NCI-H526 (cell line): ENCODE measurements at places on chromosomes 6 and 20.

DNA sequence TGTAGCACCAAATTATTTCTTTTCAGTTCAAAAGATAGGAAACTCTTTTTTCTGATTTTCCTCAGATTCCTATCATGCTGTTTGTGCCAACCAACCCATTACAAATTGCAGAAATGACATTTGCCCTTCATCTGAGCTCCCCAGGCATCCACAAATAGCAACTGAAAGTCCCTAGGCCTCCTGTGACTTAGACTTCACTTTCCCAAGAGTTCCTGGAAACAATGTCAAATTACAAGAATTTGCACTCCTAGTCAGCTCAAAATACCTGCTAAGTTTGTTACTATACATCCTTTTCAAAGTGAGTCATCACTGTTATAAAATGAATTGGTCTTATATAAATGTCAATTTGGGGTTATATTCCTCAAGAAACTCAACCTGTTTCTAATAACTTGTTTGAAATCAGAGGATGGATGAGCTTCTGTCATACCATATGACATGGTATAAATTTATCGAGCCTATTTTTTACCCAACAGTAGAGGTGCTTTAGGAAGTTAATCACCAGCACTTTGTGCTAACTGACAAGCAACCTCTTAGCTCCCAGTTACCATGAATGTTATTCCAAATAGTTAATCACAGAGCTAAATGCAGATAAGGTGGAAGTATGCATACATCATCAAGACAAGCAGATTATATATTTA lies 256.5 kb downstream of the HACE1 start:
- no peak for DNase-seq

GRCh38 chr6:54244430-54244829 lies 63.8 kb upstream of the TINAG start:
- no peak for DNase-seq

DNA sequence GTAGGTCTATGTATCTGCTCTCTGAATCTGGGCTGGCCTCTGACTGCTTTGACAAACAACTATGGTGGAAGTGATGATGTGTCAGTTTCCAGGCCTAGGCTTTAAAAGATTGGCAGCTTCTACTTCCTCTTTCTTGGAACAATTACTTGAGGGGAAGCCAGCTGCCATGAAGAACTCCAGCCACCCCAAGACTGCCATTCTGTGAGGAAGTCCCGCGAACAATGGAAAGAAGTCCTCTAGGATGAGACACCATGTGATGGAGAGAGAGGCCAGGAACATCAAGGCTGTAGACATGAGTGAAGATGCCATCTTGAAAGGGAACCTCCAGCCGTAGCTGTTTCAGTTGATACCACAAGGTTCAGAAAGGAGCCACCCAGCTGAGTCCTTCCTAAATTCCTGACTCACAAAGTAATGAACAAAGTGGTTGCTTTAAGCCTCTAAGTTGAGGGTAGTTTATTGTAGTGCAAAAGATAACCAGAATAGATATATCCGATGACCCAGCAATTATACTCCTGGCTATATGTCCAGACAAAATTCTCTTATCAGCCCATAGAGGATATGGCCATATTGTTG lies 15.3 kb upstream of the TCF15 start:
- DNase-seq: no peak

DNA sequence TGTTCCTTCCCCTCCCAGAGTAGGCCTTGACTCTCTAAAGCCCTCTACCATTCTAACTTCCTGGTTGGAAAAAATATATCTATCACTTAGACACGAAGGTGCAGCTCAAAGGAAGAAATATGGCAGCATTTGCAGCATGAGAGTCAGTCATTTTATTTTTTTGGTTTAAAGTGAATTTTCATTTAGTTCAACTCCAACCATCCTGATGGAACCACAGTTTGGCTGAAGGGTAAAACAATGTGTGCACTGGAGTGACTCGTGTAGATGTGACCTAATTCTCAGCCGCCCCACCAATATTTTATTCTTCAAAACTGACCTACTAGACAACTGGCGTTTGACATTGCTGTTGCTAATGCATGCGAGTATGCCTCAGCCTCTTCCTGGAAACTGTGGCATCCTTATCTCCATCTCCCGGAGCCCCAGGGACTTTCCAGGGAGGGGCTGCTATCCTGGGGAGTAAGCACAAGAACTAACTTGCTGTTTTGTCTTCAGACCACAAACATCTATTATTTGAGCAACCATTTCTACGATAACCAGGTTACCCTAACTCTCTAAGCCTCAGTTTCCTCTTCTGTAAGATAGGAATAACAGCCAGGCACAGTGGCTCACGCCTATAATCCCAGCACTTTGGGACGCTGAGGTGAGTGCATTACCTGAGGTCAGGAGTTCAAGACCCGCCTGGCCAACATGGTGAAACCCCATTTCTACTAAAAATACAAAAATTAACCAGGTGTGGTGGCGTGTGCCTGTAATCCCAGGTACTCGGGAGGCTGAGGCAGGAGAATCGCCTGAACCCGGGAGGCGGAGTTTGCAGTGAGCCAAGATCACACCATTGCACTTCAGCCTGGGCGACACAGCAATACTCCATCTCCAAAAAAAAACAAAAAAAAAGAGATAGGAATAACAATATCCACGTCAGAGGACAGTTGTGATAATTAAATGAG lies 148.7 kb upstream of the JARID2 start:
- DNase-seq: no peak

DNA sequence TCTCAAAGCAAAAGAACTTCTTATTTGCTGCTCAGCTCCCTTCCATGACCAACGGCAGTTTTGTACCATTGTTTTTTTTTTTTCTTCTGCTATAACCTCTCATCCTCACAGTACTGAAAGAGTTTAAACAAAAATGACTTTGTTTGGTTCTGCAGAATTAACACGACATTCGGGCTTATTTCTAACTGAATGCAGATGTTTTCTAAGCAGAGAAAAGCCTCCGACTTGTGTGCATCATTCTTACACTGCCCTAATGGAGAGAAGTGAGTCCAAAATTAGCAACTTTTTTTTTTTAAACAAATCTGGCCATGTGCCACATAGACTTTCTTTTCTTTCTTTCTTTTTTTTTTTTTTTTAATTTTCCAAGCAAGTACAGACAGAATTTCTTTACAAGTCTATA lies 382.7 kb downstream of the HDGFL1 start:
- no peak for DNase-seq

DNA sequence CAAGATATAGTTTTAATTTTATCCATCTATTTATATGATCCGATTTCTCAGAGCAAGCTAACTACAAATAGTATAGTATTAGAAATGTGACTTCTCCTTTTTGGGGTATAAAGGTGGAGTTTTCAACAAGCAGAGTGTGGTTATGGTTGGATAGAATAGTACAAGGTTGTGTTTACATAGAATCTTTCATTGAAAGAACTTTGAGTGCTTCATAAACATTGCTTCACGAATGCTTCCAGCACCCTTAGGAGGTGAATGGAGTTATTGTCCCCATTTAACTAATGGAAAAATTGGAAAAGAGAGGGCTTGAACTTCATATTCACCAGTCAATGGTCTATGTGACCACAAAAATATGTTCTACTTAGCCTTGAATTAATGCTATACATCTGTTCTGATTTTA lies 134.1 kb upstream of the CITED2 start:
- no peak for DNase-seq

- no peak for DNase-seq
Measured at GRCh38 chr6:159966981-159967380, 1.9 kb upstream of the IGF2R start.

GRCh38 chr6:25173951-25174474 lies 105.2 kb upstream of the CARMIL1 start:
- DNase-seq: no peak

DNA sequence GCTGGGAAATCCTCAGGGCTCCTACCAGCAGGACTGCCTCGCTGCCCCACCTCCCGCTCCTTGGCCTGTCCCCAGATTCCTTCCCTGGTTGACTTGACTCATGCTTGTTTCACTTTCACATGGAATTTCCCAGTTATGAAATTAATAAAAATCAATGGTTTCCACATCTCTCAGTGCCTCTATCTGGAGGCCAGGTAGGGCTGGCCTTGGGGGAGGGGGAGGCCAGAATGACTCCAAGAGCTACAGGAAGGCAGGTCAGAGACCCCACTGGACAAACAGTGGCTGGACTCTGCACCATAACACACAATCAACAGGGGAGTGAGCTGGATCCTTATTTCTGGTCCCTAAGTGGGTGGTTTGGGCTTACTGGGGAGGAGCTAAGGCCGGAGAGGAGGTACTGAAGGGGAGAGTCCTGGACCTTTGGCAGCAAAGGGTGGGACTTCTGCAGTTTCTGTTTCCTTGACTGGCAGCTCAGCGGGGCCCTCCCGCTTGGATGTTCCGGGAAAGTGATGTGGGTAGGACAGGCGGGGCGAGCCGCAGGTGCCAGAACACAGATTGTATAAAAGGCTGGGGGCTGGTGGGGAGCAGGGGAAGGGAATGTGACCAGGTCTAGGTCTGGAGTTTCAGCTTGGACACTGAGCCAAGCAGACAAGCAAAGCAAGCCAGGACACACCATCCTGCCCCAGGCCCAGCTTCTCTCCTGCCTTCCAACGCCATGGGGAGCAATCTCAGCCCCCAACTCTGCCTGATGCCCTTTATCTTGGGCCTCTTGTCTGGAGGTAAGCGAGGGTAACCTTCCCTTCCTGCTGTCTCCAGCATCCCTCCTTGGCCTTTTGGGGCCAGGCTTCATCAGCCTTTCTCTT lies at the start of gene CFB:
Gene CFB, plus strand, starts transcription at position 589 of the 863 bp plus-strand sequence. Its CDS starts 127 bp downstream, at position 716.
- no peak for DNase-seq

DNA sequence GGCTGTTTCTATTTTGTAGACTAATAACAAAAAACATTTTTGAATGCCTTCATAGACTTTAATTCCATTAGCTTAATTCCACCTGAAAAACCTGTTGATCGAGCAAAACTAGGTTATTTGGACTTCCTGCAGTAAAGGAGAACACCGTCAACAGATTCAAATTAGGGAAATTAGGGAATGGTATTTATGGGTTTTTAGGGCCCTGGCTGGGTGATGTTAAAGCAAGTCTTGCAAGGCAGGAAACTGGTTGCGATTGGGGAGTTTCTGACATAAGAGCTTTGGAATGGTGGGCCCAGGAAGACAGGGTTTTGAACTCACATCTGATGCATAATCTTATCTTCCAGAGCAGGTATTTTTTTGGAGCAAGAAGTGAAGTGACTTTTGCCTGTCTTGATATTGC lies 40.1 kb upstream of the TFAP2C start:
- no peak for DNase-seq

DNA sequence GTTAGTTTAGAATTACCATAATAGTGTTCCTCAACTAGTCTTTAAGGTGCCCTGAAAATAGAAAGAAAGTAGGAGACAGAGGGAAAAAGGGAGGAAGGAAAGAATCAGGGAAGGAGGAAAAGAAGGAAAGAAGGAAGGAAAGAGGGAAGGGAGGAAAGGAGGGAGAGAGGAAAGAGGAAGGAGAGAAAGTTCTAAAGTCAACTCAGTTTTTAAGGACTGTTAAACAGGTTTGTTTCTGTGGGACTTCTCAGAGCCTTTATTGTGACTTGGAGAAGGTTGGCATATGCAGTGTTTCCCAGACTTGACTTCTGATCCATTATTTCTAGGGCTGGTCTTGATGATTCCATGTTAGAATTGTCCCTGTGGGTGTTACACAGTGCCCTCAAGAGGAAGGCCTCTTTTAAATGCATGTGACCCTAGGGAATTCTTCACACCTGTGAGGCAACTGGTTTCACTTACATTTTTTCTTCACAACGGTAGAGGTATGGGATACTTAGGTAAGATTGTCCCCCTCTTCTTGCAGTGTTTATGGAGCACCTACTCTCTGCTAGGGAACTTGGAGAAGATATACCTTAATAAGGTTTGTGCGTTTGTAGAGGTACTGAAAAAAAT lies 132.7 kb upstream of the GMDS start:
- no peak for DNase-seq

DNA sequence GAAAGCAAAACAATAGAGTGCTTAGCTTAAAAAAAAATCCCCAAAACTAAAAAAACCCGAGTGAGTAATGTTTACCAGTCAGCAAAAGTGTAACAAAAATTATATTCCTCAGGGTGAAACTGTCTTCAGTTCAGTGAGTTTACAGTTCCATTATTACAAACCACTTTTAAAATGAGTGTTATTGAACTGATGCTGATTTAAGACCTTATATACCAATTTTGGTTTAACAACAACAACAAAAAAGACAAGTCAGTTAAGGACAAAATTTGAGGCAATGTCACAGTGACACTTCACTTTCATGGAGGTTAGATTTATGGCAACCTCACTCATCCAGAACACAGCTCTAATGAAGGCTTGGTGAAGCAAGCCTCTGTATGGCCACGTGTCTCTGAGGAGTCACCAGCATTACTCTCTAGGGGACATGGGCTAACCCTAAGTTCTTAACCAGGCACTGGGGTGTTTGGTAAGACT lies 630.8 kb downstream of the PHF3 start:
- no peak for DNase-seq

DNA sequence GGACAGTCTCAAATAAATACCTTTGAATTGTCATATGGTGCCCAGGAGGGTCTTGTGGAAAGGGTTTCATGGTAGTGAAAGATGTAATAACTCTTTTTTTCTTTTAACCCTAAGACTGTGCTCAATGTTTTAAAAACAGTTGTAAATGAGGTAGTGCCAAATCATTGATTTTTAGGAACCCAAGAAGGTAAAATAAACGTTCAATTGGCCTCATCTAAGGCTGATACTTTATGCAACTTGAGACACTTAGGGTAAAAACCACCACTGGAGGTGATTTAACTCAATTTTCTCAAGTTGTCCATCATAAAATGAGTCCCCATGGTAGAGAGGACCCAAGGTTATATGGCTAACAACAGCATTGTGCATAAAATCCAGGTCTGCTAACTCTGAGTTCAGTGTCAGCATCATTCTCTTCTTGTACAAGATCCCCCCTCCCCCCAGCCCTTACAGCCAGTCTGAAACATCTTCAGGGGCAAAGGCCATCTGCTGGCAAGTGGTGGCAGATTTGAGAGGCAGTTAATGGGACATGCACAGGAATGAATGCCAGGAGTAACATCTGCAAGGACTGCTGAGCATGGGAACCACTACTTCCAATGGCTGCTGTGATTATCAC lies 244.4 kb downstream of the GMPR start:
- no peak for DNase-seq

DNA sequence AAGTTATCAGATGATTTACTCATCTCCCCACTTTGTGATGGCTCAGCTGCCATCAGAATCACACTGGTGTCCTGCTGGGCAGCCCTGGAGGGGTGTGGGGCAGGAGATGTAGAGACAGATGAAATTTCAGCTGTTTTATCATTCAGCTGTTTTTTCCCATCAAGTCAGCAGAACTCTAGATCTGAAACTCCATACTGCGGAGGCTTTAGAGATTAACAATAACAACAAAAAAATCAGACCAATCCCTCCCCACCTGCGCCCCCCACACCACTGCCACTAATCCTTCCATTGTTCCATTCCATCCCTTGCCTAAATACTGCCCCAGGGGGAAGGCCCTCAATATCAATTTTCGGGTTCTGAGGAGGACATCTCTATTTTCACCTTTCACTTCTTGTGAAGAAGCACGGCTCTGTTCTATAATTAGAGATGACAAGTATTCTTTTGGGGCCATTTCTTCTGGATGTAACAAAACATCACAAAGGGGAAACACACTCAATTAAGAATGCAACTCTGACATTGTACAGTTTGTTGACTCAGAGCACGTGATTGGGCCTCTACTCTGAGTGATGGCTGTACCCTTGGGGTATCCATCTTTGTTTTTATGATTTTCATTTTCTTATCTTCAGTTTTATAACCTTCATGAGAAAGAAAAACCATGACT lies 396.3 kb downstream of the ZFAND3 start:
- DNase-seq: no peak

- no peak for DNase-seq
Measured at GRCh38 chr6:142246960-142247359, 54.8 kb upstream of the ADGRG6 start.

- no peak for DNase-seq
Measured at GRCh38 chr6:35400111-35400510, 52.0 kb upstream of the FANCE start.

- no peak for DNase-seq
Measured at GRCh38 chr6:56730663-56731529, 88.2 kb upstream of the DST start.
